T-helper 1 cell (primary cell): ENCODE measurements at places on chromosomes 11 and 22.

GRCh38 chr11:57658023-57658361, 430 bp downstream of the CLP1 start:
- no peak for DNase-seq

DNA sequence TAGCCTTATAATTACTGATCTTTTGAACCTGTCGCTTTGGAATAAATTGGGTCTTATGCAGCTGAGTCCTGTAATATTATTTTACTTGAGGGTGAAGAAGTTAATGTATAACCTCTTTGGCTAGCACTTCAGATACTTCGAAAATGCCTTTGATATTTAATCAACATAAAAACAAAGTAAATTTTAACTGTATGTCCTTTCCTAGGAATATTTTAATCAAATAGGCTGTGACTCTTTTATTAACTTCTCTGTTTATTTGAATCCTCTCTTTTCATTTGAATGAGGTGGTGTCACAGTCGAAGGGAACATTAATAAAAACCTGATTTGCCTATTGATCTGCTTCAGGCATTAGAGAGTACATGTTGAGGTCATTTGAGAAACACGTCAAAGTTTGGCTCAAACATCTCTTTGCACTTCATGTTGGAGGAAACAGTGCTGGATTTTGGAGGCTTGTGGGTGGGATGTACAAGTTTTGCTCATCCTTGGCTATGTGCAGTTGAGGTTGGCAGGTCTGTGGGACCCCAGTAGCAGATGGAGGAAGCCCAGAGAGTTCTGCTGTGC, 143.6 kb downstream of the NCAM1 start:
- no peak for DNase-seq

DNA sequence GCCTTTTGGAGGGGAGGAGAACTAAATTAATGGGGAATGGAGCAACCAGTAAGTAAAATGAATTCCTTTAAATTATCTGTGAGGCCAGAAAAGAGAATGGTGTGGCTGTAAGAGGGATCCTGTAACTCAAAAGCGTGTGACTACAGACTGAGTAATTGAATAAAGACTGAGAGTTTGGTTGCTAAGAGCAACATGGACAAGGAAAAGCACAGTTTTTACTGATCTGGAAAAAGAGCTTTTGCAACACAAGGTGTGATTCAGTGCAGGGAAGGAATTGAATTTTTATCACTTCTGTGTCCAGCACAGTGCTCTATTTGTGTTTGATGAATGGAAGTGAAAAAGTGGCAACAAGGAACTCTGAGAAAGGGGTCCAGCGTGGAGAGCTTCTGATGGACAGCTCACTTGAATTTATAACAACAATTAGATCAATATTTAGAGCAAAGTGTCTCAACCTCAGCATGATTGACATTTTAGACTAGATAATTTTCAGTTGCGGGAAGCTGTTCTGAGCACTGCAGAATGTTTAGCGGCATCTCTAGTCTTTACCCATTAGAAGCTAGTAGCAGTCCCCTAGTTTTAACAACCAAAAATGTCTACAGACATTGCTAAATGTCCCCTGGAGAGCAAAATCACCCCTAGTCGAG, 202.8 kb upstream of the BDNF start:
- DNase-seq = no peak

- DNase-seq = no peak
These were observed 594 bp upstream of the POU2AF1 start for GRCh38 chr11:111379602-111380136.

DNA sequence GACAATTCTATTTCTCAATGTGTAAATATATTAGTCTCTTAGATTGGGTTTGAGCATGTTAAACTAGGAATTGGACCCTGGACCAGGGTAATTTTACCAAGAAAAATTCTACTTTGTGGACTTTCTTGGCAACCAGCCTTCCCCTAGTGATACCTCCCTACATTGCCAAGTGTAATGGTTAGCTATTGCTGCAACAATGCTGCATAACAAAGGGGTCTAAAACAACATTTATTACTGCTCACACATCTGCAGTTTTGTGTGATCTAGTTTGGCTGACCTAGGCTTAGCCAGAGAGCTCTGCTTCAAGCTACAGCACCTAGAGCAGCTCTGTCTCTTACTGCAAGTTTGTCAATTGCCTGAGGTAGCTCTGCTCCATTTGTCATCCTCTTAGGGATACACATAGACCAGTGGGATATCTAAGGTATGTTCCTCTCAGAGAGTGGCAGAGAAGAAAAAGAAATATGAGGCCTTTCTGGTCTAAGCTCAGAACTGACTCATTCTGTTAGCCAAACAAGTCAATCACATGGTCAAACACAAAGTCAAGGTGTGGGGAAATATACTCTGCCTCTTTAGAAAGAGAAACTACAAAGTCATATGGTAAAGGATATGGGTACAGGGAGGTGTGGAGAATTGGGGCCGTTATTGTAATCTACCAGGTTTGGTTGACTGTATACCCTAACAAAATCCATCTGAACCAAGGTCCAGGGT, 2.0 kb upstream of the LAYN start:
- DNase-seq = no peak

- no peak for DNase-seq
These were observed 17.5 kb downstream of the FGF3 start for GRCh38 chr11:69801513-69802335.

DNA sequence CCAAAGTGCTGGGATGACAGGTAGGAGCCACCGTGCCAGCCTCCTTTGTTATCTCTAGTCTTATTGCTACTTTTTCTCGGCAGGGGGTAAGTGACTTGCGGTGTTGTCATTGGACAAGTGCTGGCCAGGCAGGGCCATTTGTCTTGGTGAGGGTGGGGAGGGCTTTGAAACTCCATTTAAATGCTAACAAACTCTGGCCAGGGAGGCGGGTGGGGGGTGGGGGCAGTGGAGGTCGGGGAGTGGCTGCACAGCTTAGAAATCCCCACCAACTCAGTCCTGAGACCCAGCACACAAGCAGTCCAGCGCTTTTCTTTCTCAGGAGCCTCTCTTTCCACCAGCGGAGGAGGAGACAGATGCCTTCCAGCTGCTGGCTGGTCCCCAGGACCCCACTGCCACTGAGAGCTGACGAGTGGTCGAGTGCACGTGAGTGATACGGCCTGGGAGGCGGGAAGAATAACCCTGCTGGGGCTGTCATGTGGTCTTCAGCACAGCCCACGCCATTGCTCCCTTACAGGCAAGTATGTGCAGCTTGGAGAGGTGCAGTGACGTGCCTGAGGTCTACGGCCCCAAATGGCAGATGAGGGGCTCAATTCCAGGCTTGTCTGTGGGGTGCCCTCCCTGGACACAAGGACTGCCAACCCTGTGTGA, 24.2 kb upstream of the OSBPL5 start:
- no peak for DNase-seq

DNA sequence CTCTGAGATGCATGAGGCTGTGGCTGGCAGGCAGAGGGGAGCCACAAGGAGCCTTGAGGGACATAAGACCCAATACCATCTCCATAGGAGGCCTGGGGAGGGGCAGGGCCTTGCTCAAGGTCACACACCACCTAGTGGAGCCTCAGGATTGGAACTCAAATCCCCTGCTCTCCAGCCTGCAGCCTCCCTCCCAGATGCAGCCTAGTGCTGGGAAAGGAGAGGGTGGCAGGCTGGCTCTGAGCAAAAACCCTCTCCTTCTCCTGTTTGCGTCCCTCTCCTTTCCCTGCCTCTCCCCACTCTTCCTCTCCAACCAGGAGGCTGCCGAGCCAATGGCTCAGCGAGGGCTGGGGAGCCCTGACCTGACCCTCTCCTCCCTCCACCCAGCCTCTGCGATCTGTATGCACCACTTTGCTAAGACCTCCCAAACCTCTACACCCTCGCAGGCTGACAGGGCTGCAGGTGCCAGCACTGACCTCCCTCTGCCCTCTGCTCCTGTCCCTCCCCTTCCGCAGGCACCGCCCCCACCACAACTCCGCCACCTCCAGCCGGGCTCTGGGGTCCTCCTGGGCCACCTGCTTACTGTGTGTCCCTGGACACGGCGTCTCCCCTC, 14.7 kb downstream of the IGLL1 start:
- DNase-seq = no peak
